Activated CD8-positive, alpha-beta T cell treated with anti-CD3 and anti-CD28 coated beads, Interleukin-2, amount 10 ng/mL, durations not matched to agents 7 days and 5 days (primary cell): ENCODE measurements at places on chromosomes 11 and 22.

GRCh38 chr22:25193548-25193947 is 6.1 kb upstream of the CRYBB3 start:
- no peak for DNase-seq

DNA sequence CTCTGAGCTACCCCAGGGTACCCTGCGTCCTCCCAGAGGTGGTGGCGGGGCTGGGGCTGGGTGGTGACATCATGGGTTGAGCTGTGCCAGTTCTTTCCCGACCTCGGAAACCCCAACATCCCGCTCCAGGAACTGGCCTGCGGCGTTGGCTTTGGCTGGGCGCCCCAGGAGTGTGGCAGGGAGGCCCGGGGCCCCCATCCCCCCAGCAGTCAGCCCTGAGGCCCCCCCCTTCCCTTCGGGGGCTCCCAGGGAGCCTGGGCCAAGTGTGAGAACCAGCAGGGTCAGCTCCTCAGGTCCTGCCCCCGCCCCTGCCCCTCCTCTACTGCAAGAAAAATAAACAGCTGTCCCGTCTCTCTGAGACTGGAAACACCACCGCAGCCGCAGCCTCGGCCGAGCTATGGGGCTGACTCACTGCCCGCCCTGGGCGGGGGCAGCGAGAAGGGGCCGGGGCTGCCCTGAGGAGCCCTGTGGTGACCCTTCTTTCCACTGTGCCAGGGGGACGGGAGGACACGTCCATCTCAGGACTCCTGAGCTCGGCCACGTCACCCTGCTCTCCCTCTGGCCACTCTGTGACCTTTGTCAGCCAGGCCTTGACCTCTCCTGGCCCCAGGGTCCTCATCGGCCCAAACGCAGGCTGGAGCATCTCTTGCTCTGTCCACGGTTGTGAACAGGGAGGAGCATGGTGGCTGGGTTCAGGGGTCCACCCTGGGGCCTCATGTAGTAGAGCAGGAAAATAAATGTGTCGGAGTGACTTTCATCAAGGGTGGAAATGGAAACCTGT is 73.4 kb downstream of the WNT7B start:
- no peak for DNase-seq

GRCh38 chr22:41598081-41598480 is 8.4 kb upstream of the PMM1 start:
- no peak for DNase-seq

DNA sequence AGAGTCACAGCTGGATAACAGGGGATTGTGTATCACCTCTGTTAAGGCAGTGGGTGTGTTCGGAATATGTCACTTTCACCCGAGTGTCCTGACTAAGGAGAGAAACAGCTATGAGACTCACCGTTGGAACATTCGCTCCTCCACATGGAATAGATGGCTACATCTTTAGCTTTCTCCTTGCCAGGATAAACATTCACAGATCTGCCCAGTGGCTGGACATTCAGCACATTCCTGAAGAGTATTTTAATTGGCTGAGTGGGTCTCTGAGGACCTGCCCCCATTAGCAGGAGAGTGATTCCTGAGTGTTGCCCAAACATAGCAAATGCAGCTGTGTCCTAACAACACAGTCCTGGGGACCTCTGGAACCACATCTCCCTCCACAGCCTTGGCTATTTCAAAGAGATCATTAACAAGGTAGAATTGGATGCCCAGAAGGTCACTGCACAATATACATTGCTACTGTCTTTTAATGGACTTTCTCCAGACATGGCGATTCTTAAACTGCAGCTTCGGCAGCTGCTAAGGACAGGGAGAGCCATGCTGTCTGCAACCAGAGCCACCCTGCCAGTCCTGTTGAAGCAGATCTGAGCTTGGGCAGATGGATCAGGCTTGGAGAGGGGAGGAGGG is 435.0 kb upstream of the CADM1 start:
- DNase-seq = no peak

DNA sequence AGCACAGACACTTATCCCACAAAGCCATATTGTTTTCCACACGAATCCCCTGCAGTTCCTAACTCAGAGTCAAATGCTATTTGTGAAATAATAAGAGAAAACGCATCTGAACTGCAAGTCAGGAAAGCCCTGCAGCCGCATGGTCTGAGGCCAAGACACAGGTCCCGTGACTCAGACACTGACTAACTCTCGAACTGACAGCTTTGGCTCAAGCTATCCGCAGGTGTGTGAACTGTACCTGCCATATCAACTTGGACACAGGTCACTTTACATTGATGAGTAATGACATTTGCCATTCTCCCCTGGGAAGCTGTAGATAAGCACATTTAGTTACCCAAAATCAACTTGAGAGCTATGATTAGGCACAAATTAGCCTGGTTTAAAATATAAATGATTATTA is 34.9 kb upstream of the NFRKB start:
- no peak for DNase-seq

DNA sequence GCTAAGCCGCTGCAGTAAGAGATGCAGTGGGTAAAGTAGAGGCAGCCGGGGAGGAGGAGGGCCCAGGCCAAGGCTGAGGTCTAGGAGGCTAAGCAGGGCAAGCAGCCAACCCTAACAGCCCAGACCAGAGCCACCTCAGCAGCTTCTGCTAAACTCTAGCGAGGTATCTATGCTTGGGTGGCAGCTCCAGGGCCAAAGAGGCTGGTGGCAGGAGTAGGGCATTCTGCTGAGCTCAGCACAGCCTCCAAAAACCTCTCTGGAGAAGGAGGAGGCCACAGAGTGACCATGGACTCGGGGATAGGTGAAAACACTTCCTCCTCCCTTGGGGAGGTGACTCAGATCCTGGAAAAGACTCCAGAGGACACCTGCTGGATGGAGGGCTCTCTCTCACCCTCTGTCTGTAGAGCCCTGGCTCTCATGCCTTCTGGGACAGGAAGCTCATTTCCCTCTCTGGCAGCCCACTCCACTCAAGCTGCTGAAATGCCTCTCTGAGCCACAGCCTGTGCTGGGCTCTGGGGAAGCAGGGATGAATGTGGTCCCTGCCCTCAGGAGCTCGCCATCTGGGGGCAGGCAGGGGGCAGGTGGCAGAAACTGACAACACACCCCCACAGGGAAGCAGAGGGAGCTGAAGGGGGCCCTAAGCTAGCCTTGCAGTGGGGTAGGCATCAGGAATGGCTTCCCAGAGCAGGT is 16.5 kb upstream of the TPBGL start:
- DNase-seq = no peak
